ENCODE measurements at places on chromosomes 6 and 20.
A peak's percentile ranks its signal among the peaks of the same experiment; 100 is the strongest.

DNA sequence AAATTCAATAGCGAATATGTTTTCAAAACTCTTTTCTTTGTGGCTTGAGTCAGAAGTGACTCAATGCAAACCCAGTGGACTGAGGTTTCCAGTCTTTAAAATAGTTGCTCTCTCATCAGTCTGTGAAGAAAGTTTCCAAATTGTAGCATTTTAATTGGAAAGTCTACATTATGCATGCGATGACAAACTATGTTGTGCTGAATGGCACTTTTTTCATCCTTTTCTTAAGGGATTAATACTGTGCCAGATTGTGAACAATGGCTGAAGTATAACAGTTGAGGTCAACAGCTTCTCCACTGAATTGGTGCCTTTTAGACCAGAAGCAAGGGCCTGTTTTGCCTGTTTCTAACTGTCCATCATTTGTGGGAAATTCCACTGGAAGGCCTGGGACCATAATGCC is 377.1 kb downstream of the BTBD9 start:
- DNase-seq = no peak

DNA sequence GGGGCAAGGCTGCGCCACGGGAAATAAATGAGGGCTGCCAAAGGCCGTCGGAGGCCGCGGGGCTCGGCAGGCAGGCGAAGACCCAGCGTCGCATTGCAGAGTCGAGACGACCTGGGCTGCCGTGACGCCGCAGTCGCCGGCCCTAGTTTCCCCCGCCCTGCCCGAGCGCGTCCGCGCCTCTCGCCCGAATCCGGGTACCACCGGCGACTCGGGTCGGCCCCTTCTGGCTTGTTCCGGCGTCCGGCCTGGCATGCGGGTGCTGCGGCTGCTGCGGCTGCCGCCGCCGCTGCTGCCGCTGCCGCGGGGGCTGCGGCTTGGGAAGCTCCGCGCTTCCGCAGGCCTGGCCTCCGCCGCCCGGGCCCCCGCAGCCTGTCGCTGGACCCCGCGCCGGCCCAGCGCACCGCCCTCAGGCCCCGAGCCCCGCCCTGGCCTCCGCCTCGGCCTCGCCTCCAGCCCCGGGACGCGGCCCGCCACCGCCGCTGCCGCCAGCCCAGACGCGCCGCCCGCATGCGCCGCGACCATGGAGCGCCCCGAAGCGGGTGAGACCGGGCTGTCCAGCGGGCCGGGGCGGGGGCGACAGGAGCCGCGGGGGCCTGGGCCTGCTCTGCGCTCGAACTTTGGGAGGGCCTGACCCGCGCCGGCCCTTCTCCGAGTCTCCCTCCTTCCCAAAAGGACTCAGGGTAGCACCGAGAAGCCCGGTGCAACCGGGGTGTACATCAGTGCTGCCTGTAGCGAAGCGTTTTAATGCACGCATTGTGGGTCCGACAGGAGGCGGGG is at the start of gene AKAP7:
Gene AKAP7, plus strand, starts transcription at position 224 of the 777 bp plus-strand sequence. Its CDS starts 297 bp downstream, at position 521.
- DNase-seq = no peak

DNA sequence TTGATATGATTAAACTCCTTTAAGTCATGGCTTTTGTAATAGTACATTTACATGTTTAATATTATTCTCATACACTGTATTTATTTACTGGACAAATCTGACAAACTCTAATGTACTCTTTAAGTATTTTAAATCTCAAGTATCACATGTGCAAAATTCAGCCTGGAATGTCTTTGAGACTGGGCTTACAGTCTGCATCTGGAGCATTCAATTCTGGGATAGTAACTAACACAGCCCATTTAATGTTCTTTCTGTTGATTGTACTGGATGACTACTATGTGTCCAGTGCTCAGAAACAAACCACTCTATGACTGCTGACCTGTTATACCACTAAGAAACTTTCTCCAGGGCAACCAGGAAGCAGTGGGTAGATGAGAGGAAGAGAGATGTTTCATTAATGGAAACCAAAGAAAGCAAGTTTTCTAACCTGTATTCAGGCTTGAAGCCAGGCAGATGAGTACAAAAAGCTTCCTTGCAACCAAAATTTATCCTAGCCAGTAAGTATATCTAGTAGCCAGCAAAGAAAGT is 26.8 kb downstream of the FBXL4 start:
- DNase-seq = no peak

DNA sequence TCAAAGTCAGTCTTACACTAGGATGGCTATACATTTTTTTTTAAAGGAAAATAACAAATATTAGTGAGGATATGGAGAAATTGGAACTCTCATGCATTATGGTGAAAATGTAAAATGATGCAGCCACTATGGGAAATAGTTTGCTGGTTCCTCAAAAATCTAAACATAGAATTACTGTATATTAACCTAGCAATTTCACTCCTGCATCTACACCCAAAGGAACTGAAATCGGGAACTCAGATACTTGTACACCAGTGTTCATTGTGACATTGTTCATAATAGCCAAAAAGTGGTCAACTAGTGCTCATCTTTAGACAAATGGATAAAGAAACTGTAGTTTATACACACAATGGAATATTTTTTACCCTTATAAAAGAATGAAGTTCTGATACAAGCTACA is 110.7 kb downstream of the UTRN start:
- no peak for DNase-seq

- peak; percentile 38 for DNase-seq
These were observed 4.3 kb upstream of the C6orf62 start for GRCh38 chr6:24723270-24723669.

DNA sequence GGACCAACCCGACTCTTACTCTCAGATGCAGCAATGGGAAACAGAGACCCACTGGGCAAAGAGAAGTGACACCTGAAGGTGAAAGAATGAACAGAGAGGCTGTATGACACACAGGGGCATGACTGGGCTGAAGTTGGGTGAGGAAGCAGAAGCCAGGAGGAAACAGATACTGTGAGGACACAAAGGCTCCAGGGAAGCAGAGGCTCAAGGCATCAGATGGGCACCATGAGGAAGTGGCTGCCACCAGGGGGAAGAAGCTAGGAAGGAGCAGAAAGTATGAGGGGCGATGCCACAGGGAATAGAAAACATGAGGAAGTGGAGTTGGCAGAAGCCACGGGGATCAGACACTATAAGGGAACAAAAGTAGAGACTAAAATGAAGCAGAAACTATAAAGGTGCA is 30.9 kb upstream of the OCSTAMP start:
- DNase-seq = no peak

- no peak for DNase-seq
These were observed 9.6 kb downstream of the SIGLEC1 start for GRCh38 chr20:3702611-3703391.

GRCh38 chr6:9178071-9178470 is 742.7 kb upstream of the SLC35B3 start:
- DNase-seq = no peak

GRCh38 chr6:100435299-100435698 is 29.4 kb downstream of the SIM1 start:
- DNase-seq = no peak

GRCh38 chr6:89997456-89998445 is 103.5 kb downstream of the GJA10 start:
- DNase-seq = no peak

DNA sequence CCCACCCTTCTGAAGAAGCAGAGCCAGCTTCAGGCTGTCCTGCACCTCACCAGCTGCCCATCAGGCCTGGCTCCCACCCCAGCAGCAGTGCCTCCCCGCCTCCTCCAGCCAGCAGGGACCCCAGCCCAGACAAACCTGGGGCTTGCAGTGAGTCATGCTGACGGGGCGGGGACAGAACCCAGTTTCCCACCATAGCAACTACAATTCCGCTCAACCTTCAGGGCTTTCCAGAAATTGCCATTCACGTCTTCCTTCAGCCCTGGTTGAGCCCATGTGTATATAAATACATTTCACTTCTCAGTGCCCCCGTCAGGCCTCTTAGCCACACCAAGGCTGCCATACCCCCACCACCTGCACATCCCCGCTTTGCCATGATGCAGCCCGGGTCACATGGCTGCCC is 4.4 kb downstream of the SPDEF start:
- no peak for DNase-seq

GRCh38 chr6:34934516-34934915 is 45.5 kb downstream of the ANKS1A start:
- peak; percentile 31 for DNase-seq

GRCh38 chr6:26044140-26045064 is 42.8 kb upstream of the HFE start:
- no peak for DNase-seq

DNA sequence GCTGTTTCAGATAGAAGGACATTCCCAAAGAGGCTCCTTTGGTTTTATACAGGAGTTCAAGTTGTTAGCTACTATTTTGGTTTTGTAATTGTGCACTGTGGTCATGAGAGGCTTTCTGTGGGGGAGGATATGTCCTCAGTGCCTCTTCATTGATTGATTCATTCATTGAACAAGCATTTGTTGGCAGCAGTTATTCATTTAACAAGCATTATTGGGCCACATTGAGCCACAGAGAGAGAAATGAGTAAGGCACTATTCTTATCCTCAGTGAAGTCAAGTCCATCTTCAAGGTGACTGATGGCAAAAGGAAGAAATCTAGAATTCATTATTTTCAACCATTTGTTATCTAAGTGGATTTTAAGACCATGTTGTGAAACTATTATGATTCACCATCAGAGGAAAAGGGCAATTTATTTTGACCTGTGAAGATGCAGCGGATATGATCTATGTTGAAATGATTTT is 697.2 kb upstream of the CITED2 start:
- no peak for DNase-seq

DNA sequence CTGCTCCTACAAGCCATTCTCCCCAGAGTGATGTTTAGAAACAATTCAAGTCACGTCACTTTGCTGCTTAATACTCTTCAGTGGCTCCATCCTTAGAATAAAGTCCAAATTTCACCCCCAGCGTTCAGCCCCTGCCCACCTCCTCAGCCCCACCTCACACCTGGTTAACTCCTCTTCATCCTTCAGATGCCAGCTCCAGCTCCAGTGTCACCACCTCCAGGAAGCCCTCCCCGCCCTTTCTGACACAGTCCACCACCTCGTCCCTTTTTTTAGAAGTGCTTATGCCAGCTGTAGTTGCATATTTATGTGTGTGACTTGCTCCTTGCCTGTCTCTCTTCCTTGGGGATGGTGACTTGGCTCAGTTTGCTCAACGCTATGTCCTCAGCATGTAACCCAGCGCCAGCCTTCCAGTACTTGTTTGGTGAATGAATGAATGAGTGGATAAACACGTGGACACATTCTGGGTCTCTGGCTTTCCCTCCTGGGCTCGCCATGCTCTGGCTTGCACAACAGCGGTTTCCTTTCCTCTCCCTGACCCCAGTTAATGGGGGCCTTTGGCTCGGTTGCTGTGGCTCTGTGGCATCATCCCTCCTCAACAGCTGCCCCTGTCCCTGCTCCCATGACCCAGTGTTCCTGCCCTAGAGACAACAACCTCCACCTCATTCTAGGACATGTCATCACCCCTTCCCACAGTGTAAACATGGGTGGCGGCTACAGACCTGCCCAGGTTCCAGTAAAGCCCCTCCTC is 3.7 kb upstream of the IP6K3 start:
- DNase-seq = no peak

DNA sequence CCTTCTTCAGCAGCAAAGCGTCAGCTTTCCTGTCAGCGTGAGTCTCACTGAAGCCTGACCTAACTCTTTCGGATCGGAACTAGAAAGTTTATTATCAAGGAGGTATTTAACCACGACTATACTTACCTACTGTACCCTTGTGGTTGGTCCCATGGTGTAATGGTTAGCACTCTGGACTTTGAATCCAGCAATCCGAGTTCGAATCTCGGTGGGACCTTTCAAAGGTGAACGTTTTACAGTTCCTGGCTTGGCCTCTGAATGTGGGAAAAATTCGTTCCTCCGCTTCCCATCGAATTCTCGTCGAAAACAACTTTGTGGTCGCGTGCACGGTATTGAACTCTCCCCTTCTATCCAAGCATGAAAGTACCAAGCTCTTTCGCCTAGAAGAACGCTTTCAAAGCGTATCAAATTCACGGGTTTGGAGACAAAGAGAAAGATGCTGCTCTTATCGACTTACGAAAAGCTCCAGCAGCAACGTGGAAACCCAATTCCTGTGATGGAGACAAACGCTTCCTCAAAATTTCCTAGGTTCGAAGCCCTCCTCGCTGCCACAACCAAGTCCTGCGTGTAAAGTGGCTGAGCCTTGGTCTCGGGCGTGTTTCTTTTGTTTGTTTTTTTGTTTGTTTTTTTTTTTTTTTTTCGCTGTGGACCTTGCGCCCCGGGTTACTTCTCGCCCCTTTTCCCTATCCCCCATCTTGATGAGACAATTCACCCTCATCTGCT is 63.7 kb downstream of the GPX5 start:
- peak; percentile 97 for DNase-seq

DNA sequence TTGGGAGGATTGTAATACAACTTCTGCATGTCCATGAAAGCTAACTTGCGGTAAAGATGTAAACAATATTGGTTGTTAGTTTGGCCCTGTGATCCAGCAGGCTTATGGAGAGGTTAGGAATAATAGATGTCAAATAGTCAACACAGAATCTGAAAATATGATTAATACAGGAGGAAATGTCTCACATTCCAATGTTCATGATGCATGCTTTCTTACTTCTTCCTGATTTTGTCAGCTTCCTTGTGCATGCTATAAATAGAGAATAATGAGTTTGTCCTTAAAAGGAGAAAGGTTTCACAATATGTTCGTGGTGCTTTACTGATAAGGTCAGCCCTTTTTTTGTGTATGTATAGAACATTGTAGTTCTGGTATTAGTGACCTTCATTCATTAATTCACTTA is 136.7 kb downstream of the MMUT start:
- no peak for DNase-seq

DNA sequence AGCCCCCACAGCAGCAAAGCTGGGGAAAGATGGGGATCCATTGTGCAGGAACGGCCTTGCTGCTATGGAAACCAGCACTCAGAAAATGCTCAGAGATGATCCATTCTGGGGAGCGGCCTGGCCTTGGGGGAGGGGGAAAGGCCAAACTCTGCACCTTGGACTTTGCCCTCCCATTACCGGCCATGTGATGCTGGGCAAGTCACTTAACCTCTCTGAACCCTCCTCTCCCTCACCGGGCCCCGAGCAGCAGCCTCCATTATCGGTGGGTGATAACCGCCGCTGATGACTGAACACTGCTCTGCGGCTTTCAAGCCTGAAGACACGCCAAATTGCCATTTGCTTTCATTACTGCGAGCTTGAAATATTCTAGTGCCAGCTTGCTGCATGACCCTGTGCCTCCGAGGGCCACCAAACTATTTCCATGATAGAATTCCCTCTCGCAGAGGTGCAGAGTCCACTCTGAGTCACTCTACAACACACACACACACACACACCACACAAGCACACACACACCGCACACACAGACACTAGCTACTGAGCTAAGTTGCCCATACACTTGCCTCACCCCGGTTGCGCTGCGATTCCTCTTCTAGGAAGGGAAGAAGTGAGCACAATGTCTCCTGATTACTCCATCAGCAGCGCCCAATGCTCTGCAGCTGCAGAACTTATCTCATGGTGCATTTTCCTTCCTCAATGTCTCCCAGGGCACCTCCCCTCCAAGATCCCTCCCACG is 20.6 kb upstream of the SIRPA start:
- DNase-seq = no peak
